Foreskin fibroblast (primary cell): ENCODE measurements at places on chromosomes 1 and 21.

DNA sequence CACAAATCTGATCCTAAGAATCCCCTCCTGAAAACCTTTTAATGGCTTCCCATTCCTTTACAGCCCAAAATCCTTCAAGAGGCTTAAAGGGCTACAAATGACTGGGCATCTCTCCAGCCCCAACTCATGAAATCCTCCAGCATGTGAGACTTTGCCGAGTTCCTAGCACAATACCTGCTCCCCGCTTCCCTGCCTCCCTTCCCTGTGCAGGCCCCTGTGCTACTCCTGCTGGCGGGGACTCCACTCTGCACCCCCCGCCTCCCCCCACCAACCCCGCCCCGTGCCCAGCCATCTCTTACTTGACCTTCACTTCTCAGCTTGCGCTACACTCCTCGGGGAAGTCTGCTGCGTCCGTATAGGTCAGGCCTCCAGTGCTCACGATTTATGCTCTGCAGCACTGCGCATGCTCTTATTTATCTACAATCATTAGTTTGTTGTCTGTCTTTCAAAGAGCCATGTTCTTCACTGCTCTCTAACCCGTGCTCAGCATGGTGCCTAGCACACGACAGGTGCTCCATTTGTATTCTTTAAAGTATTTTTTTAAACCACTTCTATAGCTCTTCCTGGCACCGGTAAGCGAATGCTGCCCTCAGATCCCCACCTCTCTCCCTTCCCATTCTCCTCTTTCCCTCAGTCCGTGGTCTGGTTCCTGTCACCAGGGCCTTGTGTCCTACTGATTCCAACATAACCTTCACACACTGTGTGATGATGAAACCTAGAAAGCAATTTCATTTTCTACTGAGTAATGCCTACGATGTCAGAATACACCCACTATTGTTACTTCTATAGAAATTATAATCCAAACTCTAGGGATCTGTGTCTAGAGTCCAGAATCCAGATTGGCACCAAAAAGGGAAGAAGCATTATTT lies 37.5 kb upstream of the PLA2G2C start:
- DNase-seq, result no peak

DNA sequence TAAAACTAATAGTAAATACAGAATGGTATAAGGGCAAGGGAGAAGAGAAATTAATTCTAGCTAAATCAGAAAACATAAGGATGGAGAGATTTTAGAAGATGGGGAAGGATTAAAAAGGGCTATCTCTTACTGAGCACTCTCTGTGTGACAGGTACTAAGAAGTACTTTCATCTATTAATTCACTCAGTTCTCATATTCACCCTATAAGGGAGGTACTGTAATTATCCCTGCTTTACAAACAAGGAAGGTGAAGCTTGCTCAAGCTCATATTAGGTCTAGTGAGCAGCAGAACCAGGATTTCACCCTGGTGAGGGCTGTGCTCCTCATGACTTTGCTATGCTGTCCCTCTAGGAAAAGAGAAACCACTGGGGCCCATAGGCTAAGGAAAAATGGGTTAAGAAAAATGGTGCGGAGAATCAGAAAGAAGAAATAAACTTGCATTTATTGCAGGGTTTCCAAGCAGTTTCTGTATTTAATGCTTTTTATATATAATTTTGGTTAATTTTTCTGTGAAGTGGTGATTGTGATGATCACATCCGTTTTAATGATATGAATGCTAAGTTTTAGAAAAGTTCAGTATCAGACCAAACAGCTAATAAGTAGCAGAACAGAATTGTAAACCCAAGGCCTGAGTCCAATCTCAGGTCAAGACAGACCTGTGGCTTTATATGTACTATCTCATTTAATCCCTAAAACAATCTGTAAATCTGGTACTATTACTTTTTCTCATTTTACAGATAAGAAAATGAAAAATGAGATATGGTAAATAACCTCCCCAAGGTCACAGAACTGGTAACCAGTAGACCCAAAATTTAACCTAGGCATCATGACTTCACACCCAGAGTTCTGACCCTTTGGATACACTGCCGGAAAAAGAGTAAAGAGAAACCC lies 1.7 kb downstream of the PCNX2 start:
- DNase-seq, result peak; percentile 39

GRCh38 chr1:205118752-205119151 lies 3.0 kb downstream of the RBBP5 start:
- DNase-seq, result no peak

GRCh38 chr1:235675152-235675890 lies 25.7 kb upstream of the GNG4 start:
- DNase-seq, result no peak

GRCh38 chr1:2533365-2533764 lies 3.3 kb upstream of the HES5 start:
- DNase-seq, result no peak

GRCh38 chr1:219439376-219439775 lies 173.5 kb downstream of the ZC3H11B start:
- no peak for DNase-seq

DNA sequence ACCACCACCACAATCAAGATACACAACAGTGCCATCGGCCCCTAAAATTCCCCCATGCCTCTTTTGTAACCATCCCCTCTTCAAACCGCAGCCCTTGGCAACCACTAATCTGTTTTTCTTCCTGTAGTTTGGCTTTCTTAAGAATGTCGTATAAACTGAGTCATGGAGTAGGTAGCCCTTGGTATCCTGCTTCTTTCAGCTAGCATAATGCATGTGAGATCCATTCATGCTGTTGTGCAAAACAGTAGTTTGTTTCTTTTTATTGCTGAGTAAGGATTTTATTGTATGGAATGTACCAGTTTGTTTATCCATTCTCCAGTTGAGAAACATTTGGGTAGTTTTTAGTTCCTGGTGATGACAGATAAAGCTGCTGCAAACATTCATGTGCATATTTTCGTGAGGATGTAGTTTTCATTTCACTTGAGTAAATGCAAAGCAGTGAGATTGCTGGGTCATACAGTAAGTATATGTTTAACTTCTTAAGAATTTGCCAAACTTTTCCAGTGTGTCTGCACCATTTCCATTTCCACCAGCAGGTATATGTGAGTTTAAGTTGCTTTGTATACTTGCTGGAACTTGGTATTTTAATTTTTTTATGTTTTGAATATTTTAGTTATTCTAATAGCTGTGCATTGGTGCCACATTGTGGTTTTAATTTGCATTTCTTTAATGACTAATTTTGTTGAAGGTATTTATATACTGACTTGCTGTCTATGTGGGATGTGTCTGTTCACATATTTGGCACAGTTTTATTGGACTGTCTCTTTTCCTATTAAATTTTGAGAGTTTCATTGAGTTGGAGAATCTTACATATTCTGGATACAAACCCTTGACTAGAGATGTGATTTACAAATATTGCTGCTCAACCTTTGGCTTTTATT lies 148.4 kb upstream of the MAP1LC3C start:
- DNase-seq, result peak; percentile 9

GRCh38 chr1:46131093-46131492 lies 1.3 kb downstream of the PIK3R3 start:
- peak; percentile 25 for DNase-seq

DNA sequence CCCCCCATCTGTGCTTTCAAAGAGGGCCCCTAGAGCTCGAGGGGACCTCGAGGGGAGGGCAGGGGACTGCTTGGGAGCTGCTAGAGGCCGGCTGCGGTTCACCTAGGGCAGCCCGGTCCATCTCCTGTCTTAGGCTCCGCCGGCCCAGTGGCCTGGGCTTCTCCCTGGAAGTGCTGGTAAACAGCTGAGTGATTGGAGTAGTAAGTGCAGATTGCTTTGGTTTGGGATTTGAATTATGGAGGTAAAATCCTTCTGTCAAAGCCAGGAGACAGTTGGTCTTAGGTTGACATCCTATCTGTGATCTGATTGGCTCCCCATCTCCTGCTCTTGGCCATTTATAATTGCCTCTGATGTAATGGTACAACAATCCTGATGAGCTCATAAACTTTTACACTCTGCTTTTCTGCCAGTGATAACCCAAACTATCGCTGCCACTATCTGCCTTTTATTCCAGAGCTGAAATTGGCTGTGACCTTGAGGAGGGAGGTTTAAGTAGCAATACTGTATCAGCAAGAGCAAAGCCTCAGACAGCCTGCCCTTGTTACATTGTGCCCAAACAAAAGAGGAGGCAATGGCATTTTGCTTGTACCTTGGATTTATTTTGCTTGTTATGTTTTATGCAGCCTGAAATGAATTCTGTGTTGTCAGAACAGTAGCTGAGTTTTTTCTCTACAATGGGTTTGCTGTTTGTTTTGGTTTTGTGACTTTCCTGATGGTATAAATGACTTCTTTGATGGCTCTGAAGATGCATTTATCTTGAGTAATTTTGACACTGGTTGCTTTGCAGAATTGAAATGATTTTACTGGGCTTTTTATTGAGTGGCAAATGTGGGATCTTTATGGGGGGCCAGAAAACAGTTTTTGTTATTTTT lies 2.4 kb downstream of the ARID1A start:
- peak; percentile 94 for DNase-seq

DNA sequence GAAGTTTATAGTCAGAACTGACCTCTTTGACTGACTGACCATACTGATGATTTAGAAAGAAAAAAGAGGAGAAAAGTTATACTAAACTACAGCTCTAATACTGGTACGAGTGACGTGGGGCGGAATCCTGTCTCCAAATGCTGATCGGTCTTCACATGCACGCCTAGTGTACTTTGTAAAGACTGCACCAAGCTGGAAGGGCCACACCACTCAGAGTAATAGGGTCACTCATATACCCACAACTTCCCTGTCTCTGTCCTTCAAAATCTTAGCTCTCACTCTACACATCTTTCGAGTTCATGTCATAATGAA lies 19.4 kb upstream of the GUCA2A start:
- DNase-seq, result no peak

DNA sequence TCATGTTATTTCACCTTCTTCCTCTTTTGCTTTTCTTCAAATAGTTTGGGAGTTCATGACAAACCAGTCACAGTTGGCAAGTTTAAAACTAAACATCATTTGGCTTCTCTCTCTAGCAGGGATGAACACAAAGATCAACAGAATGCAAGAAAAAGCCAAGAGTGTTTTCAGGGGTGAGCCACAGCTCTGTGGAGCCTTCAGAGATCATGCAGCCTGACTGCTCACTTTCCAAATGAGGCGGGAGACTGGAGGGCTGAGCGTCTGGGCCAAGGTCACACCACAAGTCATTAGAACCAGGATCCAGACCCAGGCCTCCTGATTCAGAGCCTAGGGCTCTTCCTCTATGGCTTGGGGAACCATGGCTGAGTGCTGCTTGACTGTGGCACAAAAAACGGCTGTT lies 2.7 kb downstream of the DPT start:
- no peak for DNase-seq

GRCh38 chr1:90198616-90199332 lies 203.9 kb downstream of the ZNF326 start:
- DNase-seq, result no peak

GRCh38 chr1:65698590-65698989 lies 94.1 kb upstream of the PDE4B start:
- no peak for DNase-seq

DNA sequence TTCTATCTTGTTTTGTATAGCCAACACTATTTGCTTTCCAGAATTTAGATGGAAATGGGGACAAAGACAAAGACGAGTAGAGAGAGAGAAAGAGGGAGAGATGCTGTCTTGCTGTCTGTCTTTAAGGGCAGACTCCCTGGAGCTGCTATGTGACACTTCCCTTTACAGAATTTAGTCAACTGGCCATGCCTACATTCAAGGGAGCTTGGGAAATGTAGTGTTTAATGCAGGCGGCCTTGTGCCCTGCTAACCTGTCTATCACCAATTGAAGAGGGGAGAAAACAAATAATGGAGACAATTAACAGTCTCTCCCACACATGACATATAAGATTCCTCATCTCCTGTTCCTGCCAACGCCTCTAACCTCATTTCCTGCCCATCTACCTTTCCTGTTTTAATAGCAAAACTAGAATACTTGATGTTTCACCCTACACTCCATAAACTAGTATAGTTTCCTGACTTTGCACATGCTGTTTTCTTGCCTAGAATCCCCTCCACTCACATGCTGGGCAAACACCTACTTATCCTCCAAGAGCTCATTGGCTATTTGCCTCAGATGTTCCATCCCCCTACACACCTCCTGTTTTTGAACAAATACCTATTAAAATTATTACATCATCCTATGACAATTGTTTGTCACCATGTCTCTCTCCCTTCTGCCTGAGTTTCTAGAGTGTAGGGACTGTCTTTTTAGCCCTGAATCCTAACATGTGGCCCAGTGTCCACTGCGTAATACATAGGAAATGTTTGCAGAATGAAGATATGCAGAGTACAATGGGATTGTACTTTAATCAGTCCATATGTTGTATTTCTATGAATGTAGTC lies 117.2 kb downstream of the SLC25A24 start:
- DNase-seq, result no peak

- DNase-seq, result no peak
These were observed 409.9 kb upstream of the C1orf87 start for GRCh38 chr1:60483509-60483908.

- DNase-seq, result peak; percentile 68
These were observed at the start of gene FRRS1 for GRCh38 chr1:99766378-99766800. TSS of gene FRRS1 (minus strand) at chr1:99766635. CDS start at chr1:99748768, 17,867 bp downstream.

- DNase-seq, result no peak
These were observed 59.7 kb downstream of the KANK4 start for GRCh38 chr1:62259551-62259950.
